ENCODE measurements at places on chromosomes 13 and 19. TPM values are rescaled to one million over a fixed set of nuclear protein-coding genes. Genes with fewer than 3 reads are reported as not detected.

DNA sequence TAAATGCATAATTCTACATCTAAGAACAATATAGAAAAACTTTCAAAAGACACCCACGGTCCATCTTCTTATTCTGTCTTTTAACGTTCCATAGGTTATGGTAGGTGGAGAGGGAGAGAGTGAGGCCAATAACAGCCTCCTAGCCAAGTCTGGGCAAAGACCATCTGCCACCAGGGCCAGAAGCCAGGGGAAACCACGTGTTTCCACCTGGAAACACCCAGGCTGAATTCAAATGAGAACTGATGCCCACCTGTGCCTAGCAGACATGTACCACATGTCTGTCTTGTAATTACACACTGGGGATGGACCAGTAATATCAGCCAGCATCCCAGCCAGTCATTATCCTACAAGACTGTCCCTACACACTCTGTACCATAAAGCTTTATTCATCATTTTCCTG lies 1573.1 kb downstream of the EFNB2 start:
- DNase-seq = no peak

- DNase-seq = peak; percentile 21
Measured at GRCh38 chr13:42883142-42883541, 101.8 kb downstream of the FAM216B start.

DNA sequence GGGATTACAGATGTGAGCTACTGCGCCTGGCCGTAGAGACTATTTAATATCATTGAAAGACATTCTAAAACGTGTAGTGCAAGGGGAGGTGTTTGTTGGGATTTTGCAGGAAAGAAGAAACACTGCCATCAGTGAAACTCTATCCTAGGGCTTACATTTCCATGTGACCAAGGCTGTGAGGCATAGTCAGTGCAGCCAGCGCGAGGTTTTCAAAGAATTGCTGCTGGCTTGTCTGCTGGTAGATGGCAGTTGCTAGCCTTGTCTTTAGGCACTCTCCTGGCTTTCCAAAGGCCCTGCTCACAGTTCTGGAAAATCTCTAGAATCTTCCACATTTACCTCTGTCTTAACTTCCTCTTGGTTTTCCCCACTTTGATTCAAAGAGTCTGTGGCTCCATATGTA lies 77.5 kb downstream of the GPC6 start:
- no peak for DNase-seq

DNA sequence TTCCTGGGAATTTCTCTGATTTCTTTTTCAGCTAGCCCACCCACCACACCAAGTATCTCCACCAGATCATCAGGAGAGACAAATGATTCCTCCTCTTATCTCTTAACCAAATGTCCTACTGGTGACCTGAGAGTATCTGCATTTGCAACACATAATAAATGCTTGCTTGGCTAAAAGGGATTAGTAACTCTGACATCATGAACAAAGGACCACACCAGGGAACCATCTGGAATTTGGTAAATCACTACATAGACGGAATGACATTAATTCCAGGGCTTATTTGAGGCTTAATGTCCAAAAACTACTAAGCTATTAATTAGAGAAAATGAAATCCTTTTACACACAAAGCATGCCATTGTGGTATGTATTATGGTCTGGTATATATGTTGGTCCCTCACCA lies 139.0 kb downstream of the RAP2A start:
- DNase-seq = peak; percentile 88

Gene ZNF578
- 1.6 TPM for total RNA-seq

DNA sequence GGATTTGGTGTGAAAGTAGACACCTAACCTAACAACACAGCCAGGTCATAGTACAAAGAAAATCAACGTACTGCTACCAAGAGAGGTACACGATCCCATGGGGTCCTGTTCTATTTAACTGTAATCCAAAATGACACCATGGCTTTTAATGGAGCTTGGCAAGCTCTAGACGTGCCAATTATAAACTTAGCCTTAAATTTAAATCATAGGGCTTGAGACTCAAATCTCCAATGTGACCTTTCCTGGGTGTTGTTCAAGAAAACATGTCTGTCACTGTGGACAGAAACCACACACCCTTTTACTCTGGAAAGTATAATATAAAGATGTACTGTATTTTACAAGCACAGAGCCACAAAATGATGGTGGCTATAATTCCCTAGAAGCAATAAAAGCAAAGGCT lies 299.3 kb downstream of the ENOX1 start:
- peak; percentile 9 for DNase-seq

GRCh38 chr13:106151056-106151699 lies 384.3 kb downstream of the EFNB2 start:
- DNase-seq = peak; percentile 89

DNA sequence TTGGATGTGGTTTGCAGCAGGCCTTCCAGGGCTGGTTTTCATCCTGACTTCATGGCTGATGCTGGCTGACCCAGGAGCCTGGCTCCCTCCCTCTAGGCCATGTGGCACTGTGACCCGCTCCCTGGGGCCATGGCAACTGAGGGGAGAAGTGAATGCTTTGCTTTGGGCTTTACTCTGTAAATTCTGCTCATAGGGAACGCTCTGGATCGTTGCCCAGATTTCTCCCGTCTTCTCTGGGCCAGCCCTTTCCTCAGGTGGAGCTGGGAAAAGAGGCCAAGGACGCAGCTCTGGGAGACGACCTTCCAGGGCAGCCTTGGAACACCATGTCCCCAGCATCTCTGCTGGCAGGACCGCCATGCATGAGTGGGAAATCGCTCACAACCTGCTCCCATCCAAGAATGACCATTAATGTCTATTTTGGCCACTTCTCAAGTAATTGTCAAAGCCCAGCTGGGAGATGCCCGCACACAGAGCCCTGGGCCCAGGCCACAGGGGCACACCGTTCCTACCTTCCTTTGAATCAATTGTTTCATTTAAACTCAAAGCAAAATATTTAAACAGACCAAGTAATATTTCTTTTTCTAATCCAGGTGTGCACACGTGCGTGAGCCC lies 321.8 kb downstream of the TEX29 start:
- DNase-seq = no peak

DNA sequence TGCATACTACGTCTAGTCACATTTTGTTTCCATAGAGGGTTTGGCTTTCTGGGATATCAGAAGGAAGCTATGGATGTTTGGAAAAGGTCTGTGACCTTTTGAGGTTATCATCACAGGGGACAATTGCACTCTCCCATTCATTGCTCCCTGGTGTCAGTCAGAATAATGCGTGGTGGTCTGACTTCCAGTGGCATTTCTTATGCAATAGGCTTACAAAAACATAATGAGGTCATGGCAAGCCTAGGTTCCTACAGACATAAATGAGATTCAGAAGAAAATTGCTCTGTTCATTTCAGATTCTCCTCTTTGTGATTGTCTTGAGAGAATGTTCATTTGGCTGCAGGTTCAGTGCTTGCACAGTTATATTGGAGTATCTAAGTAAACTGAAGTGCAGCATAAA lies 54.6 kb downstream of the ARHGAP35 start:
- no peak for DNase-seq

DNA sequence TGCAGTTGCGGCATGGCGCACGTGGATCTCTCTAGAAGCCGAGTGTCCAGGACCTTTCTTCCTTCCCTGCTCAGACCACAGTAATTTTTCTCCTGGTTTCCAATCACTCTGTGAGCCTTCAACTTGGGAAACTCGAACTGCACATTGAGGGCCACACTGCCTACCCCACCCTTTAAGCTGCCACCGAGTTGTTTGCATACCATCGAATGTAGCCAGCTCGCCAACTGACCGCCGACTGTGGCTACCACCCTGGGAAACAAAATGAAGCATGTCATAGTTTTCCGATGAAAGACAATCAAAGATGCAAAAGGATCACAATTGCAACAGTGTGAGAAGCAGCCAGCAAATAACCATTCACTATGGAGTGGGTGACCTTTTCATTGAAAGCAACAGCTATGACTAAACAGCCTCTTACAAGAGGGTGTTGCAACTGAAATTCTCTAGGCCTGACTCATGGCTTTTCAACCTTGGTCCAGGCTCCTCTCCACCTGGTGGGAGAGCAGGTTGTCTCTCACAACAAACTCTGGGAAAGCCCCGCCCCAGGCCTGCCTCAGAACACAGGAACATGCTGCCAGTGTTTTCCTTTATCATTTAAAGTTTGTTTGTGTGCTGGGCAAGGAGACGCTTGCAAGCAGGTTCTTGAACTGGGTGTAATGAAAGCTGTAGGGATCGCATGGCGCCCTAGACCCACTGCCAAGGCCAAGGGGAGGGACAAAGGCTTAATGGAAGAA lies 141.7 kb upstream of the SERP2 start:
- DNase-seq = peak; percentile 96

Gene KIRREL2
- total RNA-seq = under 0.01 TPM

DNA sequence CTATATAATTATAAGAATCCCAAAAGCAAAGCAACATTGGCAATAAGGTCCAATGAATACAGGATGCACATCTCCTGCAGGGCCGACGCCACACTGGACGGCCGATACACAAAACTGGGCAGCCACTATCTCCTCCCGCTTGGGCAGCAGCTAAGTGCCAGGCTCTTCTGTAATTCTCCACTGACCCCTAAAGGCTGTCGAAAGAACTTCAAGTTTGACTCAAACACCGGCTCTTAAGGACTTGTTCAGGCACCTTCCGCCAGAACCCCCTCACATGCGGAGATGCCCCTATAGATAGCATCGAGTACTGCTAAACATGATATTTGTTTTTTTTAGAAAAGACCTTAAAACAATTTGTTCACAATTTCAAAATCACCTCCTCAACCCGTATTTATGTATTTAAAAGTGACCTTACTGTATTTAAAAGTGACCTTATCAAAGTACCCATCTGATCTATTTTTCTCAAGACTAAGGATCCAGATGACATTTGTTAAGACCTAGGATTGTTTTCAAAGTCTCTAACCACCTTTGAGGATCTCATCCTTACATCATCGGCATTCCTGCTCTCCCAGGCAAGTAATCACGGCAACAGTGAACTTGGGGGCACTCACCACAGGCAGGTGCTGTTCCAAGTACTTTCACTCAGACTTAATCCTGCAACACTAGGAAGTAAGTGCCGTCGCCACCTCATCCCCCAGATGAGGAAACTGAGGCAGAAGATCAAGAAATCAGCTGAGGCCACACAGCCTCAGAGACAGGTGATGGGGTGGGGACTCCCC lies 77.8 kb downstream of the TUBGCP3 start:
- peak; percentile 69 for DNase-seq

DNA sequence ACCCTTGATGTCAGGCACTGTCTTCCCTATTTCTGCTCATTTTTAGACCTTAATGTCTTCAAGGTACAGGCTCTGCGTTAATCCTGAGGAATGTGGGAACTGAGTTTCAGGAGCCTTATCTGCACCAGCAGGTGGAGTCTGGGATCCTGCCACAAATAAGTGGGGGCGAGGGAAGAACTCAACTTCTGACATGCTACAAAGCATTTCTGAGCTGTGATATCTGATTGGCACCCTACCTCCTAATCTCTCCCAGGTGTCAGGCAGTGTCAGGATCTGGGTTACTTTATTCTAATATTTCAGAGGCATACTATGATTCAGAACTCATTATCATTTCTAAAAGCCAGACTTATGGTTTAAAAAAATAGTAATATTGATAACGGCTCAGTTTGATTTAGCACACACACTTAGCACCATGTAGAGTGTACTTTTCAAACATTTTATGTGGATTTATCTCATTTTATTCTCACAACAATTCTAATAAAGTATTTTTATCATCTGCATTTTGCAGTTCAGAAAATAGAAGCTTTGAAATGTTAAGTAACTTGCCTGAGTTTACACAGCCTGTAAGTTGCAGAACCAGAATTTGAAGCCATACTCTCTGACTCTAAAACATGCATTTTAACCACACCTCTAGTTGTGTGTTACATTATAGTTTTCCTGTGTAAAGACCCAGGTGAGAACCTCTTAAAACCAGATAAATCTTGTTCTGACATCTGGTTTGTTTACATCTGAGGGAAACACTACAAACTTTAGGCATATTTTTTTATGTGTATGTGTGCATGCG lies 358.6 kb downstream of the TDRD3 start:
- no peak for DNase-seq

Gene ZNF844
- 1.7 TPM for total RNA-seq

GRCh38 chr19:55012306-55012705 lies 25.8 kb downstream of the GP6 start:
- no peak for DNase-seq

DNA sequence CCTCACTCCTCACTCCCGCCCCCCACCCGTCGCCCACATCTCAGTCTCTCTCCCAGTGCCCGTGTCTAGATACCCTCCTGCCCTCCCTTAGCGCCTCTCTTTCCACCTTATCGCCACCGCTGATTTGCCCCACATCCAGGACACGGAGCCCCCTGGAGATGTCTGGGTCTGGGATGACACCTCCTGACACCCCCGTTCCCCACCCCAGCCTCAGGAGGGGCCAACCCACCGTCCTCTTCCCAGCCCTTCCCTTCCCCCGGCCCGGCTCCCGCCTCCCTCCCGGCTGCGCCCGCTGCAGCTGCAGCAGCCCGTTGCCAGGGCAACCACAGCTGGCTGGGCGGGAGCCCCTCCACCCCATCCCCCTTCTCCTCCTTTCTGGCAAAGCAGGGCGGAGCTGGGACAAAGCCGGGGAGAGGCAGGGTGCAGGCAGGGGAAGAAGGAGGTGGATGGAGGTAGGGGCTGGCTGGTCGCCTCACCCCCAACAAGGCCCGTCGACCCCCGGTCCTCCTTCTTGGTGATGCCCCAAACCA lies 13.5 kb downstream of the DPF1 start:
- DNase-seq = peak; percentile 56

- no peak for DNase-seq
Measured at GRCh38 chr13:111855786-111856185, 211.2 kb upstream of the SOX1 start.

GRCh38 chr13:80030491-80030890 lies 310.4 kb downstream of the SPRY2 start:
- no peak for DNase-seq

DNA sequence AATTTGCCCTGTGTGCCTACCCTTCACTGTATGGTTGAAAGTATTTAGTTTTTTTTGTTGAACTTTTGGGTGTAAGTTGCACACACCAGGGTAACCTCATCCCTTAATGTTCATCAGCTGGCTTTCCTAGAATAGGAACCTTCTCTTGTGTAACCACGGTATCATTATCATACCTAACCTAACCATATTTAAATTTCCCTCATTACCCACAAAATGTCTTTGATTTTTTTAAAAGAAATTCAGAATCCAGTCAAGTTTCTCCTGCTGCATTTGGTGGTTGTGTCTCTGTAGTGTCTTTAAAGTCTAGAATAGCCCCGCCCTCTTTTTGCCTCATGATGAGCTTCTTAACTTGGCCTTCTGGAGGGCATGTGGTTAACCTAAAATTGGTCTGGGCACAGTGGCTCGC lies 80.3 kb downstream of the RYR1 start:
- DNase-seq = no peak

Gene FAAP24
- total RNA-seq = 1.6 TPM

DNA sequence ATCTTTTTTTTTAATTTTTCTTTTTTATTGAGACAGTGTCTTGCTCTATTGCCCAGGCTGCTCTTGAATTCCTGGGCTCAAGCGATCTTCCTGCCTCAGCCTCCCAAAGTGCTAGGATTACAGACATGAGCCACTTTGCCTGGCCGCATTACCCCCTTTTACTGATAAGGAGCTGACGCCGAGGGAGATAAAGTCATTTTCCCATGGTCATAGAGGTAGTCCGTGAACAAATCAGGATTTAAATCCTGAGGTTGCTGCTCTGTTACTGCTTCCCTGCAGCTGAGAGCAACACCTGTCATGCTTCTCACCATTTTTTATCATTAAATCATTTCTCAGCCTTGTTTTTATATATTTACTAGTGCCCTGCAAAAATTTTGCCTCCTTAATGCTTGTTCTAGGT lies 7.4 kb downstream of the CYSLTR2 start:
- no peak for DNase-seq
